Psoas muscle (tissue), 8 donors: ENCODE measurements at places on chromosomes 5 and 9. TPM values are rescaled to one million over a fixed set of nuclear protein-coding genes. Genes with fewer than 3 reads are reported as not detected.

Gene LARP1
- polyA plus RNA-seq = 108 TPM

Gene HAVCR1
- not detected for polyA plus RNA-seq

DNA sequence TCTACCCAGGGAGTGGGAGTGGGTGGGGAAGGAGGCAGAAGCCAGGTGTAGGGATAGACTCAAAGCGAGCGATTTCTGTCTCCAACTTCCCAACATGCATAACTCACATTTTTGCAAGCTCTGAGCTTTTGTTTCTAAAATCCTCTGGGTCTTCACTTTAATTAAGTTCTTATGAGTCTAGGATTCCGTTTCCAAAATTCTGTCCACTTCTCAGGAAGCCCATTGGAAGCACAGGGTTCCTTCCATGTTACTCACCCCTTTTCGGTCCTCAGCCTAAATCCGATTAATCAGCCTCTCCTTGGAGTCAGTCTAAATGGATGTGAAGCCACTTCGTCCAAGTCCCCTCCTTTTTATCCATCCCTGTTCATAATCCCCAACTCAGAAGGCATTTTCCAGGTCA lies 1.4 kb downstream of the GPX3 start:
- DNase-seq = no peak

DNA sequence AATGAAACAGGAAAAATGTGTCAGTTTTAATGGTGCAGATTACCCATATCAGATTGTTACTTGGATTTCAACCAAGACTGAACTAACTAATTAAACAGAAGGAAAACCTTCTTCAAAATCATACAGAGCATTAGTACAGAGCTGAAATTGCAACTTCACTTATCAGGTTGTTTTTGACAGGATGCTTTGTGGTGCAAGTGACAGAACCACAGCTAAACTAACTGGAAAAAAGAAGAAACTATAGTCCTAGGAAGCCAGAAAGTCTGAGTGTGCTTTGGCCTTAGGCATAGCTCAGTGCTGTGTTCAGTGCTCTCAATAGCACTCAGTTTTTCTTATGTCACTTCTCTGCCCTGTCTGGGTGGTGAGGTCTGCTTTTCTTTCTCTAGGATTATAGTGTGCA lies 267.4 kb downstream of the CHSY3 start:
- DNase-seq = no peak

DNA sequence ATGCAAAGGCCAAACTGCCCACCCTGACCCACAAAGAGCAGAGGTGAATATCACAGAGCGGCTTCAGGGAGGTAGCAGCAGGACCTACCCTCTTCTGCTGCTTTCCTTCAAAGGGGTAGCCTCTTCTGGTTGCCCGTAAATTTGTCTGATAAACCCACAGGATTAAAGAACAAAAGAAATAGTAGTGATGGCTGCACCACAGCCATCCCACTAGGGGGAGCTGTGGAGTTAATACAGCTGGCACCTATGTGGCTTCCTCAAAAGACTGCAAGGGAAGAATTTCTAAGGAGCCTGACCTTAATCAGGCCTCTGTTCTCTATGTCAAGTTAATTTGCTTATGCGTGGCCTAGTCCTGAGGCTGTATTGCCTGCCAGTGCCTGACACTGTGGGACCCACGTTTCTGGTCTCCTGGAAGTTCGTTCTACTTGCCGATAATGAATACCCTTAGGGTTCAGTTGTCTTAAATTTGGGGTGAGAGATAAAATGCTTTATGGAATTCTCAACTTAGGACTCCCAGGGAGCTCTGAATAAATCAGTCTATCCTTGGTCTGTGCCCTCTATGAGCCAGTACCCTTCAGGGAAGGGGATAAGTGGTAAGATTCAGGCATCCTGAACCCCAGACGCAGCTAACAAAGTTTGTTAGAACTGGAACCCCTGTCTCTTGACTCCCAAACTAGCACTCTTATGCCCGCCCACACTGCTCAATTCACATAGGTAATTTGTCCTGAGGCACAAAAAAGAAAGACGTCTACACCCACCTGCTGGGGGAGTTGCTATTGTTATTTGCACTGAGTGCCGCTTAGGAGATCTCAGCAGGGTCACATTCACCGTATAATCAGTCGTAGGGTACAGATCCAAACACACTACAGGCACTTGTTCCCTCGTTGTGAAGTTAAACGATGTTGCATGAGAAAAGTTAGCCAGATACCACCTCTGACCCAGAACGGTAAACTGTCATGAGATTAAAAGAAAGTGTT lies 77.1 kb downstream of the SUSD1 start:
- peak; percentile 22 for DNase-seq

- DNase-seq = no peak
These were observed 38.1 kb downstream of the ANGPTL2 start for GRCh38 chr9:127084076-127085039.

- DNase-seq = no peak
These were observed 17.0 kb upstream of the RPS23 start for GRCh38 chr5:82295144-82295543.

- DNase-seq = no peak
These were observed 317.0 kb downstream of the TMEM161B start for GRCh38 chr5:87951661-87952060.

Gene FYB1
- 0.22 TPM for polyA plus RNA-seq

Gene DMRTA1
- 0.21 TPM for polyA plus RNA-seq

Gene TLX3
- polyA plus RNA-seq = not detected
